ENCODE measurements at places on chromosomes 5 and 9.

GRCh38 chr9:29332789-29333188, 1759.5 kb upstream of the C9orf72 start:
- DNase-seq = no peak

DNA sequence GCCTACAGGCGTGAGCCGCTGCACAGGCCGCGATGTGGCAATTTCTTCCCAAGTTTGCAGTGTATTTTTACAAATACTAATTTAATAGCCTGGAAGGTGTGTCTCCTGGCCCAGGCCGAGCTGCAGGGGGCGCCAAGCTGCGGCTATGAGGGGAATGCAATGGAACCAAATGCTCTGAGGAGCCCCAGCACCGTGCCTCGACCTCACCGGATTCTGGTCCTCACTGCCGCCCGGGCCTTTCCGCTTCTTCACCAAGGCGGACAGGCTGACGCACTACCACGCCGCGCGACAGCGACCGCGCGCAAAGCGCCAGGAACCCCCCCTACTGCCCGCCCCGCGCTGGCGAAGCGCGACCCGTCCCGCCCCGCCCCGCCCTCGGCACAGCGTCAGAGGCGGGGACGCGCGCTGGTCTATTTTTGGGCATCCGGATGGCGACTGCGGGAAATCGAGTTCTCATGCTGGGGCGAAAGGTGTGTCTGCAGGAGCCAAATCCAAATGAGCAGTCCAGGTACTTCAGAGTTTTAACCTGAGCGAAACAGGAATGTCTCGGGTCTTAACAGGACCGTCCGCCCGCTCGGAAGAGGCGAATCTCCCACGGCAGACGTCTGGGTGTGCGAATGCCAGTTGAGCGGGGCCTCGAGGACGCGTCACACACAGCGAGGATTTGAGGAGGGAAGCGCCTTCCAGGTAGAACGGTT, 31.7 kb upstream of the PRXL2C start:
- DNase-seq = peak; percentile 49

DNA sequence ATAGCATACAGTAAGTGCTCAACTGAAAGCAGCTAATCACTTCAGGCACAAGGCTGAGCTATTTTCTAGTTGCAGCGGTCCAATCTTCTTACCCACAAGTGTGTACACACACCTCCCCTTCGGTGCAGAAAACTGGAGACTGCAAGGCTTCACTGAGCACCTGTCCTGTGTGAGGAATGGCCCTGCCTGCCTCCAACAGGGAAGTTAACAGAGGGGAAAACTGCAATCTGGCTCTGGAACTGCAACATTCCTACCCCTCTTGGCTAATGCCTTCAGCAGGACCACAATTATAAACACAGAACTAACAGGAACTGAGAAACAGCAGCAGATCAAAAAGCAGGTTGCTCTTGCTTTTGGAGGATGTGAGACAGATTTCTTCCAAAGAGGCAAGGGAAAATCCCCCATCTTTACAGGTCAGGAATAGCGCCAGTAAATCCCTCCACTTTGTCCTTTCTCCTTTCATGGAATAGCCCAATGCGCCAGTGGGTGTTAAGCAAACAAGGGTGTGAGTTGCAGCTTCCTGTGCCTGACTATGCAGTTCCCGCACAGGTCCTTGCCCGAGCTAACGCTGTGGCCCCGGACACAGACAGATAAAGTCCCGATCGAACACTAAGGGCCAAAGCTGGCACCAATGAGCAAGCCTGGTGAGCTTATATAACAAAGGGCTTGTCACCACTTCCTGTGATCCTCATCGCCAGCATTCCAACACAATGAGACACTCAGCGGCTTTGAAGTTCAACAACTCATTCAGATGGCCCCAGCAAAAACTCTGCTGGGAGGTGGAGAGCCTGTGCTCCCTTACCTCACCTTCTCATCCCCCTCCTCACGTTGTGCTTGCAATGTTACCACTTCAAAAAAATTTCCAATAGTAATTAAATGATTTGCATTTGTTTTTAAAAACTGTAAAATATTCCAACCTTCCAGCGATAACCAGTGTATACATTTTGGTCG, 21.5 kb downstream of the SHB start:
- DNase-seq = no peak

DNA sequence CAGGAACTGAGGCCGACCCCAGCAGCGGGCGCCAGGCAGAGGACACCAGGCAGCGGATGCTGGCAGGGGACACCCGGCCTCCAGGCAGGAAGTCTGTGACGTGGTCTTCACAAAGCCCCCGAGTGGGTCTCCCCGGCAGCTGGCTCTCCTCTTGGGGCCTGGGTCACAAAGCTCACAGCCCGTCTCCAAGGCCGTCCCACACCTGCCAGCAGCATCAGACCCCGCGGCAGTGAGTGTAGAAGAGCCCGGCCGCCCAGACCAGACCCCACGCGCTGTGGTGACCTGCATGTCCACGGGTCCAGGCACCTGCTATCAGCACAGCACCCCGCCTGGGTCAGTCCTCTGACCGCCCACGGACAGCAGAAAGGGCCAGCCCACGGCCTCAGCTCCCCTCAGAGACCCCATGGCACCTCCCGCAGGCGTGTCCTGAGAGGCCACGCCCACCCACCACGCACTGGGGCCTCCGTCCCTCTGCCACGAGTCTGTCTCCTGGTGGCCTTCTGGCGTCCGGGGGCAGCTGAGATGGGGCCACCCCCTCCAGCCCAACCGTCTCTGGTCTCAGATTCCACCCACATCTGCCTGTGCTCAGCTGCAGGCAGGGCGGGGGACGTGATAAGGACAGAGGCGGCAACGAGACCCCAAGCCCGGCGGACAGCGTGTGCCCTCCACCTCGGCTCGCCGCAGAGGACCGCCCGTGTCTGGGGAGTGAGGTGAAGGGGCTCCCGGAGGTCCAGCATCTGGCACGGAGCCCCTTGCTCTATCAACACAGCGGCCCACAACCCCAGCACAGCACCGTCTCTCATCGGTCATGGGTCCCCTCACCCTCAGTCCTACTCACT, 34.2 kb downstream of the EXD3 start:
- no peak for DNase-seq

DNA sequence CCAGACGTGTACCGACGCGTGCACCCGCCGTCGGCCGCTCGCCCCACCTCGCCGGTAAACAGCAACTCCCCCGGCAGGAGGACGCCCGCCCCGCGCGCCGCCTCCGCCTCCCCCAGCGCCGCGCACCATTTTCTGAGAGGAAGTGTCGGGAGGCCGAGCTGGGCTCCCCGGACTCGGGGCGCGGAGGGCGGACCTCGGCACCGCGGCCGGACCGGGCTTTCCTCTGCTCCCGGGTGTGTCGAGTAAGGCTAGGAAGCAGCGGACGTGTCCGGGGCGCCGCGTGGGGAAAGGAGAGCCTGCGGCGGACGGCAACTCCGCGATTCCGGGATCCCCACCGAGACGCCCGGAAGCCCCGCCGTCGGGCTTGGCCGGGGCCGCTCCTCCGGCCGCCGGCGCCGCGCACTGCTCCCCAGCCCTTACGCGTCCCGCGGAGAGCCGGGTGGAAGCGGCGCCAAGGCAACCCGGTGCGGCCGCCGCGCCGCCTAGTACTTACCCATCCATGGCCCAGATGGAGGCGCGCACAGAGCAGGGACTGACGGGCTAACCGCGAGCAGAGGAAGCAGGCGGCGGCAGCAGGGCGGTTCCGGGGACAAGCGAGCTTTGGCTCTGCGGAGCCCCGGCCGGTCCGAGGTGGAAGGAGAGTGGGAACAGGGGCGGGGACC, at the start of gene PTBP3:
PTBP3 (minus strand) TSS at position 643 of the 662 bp plus-strand sequence. CDS start 35,754 bp downstream, outside the sequence.
- DNase-seq = peak; percentile 64

All from stimulated activated CD8-positive, alpha-beta memory T cell treated with anti-CD3 and anti-CD28 coated beads, Interleukin-12 subunit alpha, Interleukin-12 subunit beta, amount 100 ng/mL, for 1 hour (primary cell).